ENCODE measurements at places on chromosomes 4 and X. TPM values are rescaled to one million over a fixed set of nuclear protein-coding genes. Genes with fewer than 3 reads are reported as not detected.

Gene RAB33A
- total RNA-seq = 0.19 TPM

Gene GPR82
- total RNA-seq = not detected

Gene ARHGEF6
- 7.1 TPM for total RNA-seq

Gene ASMTL
- 14.3 TPM for total RNA-seq

Gene SLC10A7
- total RNA-seq = 15.7 TPM

Gene GLRA2
- not detected for total RNA-seq

Gene PNMA6F
- not detected for total RNA-seq

Gene RADX
- 0.65 TPM for total RNA-seq

Gene DSPP
- total RNA-seq = not detected

Gene TMEM144
- total RNA-seq = 6.3 TPM

Gene MAGEB18
- total RNA-seq = not detected

Gene TMEM150C
- total RNA-seq = 9.8 TPM

Gene SCD5
- 23.5 TPM for total RNA-seq

Gene SORCS2
- not detected for total RNA-seq

Gene YY2
- total RNA-seq = 3.6 TPM

Gene MAGEE1
- 0.65 TPM for total RNA-seq

Gene GC
- total RNA-seq = not detected

Gene HSFX3
- total RNA-seq = not detected

Gene NKX6-1
- not detected for total RNA-seq

Gene ZNF827
- 4.0 TPM for total RNA-seq

Gene ITIH6
- not detected for total RNA-seq

Gene SYN1
- total RNA-seq = under 0.01 TPM

Gene GPC4
- 2.3 TPM for total RNA-seq

Gene MAGED2
- 234 TPM for total RNA-seq

Gene WNK3
- total RNA-seq = 0.32 TPM

Gene VSIG1
- 1.0 TPM for total RNA-seq

Gene SLITRK4
- total RNA-seq = 2.9 TPM

Gene SPIN2A
- 0.44 TPM for total RNA-seq

Gene HNRNPDL
- total RNA-seq = 153 TPM

Gene LSM6
- total RNA-seq = 28.2 TPM

Gene GATA1
- total RNA-seq = not detected
